ENCODE measurements at places on chromosomes 12 and 14. TPM values are rescaled to one million over a fixed set of nuclear protein-coding genes. Genes with fewer than 3 reads are reported as not detected.

DNA sequence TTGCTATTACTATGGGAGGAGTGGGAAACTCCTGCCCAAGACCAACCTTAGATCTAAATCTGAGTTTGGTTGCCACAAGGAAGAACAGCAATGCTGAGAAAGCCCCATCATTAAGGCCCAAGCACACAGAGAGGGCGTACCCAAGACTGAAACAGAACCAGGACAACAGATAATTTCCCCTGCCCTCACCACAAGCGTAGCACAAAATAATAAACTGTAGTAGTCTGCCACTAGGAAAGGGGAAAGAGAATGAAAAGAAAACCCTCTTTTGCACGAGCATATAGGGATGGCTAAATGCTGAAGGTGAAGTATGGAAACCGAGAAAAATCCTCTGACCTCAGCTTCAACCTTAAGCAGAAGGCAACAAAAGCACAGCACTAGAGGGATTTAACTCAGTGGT is 76.5 kb upstream of the DHRS4 start:
- no peak for DNase-seq

DNA sequence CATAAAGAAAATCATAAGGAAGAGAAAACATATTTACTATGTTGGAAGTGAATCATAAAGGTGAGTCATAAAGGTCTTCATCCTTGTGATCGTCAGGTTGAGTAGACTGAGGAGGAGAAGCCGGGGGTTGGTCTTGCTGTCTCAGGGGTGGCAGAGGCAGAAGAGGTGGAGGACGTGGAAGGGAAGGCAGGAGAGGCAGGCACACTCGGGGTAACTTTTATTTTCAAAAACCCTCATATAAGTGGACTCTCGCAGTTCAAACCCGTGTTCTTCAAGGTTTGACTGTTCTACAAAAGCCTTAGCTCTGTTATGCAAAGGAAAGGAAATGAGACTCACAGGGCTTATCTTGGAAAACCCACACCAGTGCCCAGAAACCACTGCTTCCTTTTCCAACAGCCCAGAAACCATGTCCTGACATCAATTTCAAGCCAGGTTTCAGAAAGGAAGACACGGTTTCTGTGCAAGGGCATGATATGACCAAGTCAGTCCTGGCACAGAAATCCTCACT is 14.0 kb downstream of the SMCO2 start:
- no peak for DNase-seq

DNA sequence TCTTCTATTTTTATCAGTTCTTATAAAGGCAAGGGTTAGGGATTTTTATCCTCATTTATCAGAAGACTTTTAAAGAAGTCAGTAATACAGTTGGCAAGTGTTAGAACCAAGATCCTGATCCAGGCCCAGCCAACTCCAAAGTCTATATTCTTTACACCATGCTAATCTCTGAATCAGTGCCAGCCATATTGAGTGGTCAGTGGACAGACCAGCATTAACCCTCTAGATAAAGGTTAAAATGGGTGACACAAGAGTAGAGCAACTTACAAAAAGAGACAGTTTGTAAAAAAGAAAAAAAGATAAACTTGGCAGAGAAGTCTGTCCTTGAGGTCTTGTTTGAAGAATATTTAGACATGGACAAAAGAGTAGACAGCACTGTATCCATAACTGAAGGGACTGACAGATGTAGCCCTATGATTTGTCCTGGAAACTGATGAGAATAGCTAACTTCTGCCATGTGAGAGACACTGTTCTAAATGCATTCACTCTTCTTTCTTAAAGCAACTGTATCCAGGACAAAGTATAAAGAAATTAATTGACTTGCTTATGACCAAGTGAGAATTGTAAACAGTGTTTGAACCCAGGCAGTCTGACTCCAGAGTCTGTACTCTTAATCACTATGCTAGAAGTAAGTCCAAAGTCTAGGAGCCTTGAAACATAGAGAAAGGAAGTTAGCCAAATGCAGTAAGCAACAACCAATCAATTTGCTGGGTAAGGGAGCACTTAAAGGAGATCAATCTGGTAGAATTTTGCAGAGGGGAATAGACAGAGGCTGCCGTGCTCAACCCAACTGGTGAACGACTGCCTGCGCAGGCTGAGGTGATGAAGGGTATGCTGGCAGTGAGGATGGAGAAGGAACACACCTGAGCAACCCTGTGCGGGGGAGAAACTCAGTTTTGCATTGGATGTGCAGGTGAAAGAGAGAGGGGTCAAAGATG is 103.7 kb downstream of the TTC6 start:
- DNase-seq = no peak

GRCh38 chr12:109558374-109559199 is 14.7 kb downstream of the MMAB start:
- DNase-seq = no peak

- no peak for DNase-seq
Measured at GRCh38 chr12:17470460-17470859, 619.5 kb downstream of the RERGL start.

- DNase-seq = no peak
Measured at GRCh38 chr14:92247341-92247740, 75.6 kb upstream of the SLC24A4 start.

DNA sequence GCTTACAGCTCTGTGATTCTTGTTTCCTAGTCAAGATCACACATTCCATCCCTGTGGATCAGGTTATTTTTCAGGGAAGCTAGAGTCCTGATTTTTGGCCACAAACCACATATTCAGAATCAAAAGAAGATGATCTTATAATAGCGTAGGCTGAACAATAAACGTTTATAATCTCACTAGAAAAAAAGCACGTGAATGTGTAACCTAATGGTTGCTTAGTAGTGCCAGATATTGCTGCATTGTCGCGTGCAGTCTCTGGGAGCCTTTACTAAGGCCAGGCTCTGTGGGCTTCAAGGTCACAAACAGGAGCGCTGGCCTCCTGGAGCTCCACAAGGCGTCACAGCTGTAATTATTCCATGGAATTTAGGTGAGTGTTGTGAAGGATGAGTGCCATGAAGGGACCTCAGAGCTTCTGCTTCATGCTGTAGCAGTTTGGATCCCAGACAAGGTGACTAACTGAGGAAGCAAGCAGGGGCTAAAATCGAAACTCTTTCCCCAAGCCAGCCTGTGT is 17.4 kb downstream of the CDKN1B start:
- no peak for DNase-seq

- peak; percentile 48 for DNase-seq
Measured at GRCh38 chr14:50060871-50061663, 55.3 kb downstream of the VCPKMT start.

GRCh38 chr14:68563251-68564131 is 229.4 kb downstream of the ZFP36L1 start:
- DNase-seq = peak; percentile 80

DNA sequence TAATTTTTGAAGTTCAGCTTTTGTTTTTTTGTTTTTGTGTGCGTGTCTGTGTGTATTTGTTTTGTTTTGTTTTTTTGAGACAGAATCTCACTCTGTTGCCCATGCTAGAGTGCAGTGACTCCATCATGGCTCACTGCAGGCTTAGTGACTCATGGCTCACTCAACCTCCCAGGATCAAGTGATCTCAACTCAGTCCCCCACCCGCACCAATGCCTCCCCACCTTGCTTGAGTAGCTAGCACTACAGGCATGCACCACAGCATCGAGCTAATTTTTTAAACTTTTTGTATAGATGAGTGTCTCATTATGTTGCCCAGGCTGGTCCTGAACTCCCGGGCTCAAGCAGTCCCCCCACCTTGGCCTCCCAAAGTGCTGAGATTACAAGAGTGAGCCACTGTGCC is 981.4 kb downstream of the BCL11B start:
- DNase-seq = no peak

DNA sequence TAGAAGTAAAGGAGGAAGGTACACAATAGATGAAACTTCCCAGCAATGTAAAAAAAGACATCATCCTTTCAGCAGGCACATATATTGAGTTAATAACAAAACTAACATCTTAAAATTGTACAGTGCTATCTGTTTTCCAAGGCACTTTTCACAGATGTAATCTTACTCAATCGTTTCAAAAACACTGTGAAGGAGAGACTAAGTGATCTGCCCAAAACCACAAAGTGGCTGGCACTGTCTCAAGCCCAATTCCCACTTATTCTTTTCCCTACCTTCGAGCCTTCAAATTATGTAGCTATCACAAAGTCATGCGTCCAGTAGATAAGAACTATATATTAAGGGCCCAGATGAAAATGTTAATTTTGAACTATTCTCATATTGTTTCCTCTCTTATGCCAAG is 193.6 kb upstream of the RASSF8 start:
- DNase-seq = no peak

GRCh38 chr12:56593909-56594621 is 36.1 kb downstream of the BAZ2A start:
- peak; percentile 65 for DNase-seq

- no peak for DNase-seq
Measured at GRCh38 chr14:88128816-88129215, 123.9 kb downstream of the GPR65 start.

DNA sequence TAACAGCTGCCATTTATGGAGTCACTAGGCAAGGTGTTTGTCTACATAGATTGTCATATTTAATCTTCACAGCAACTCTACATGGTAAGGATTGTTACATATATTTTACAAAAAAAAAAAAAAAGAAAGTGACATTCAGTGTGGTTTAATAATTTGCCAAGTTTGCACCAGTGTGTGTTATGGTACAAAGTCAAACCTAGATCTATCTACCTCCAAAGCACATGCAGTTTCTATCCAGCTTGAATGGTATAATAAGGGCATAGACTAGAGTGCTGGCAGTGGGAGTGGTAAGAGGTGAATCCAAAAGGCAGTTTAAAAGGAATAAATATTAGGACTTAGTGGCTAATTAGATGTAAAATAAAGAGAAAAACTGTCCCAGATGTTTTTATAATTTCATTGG is 66.2 kb upstream of the PCNX4 start:
- DNase-seq = no peak

Gene TSPAN19
- 0.90 TPM for polyA plus RNA-seq

Gene KCNA5
- 1.7 TPM for polyA plus RNA-seq
